ENCODE measurements at places on chromosomes 11 and 22. TPM values are rescaled to one million over a fixed set of nuclear protein-coding genes. Genes with fewer than 3 reads are reported as not detected.

CD44 gene
- 431 TPM for total RNA-seq

C11orf86 gene
- total RNA-seq = not detected

UBQLNL gene
- not detected for total RNA-seq

MMP10 gene
- total RNA-seq = not detected

NOL12 gene
- total RNA-seq = 20.2 TPM
